ENCODE measurements at places on chromosomes 16 and 17.

- no peak for DNase-seq
These were observed 17.1 kb downstream of the PSKH1 start for GRCh38 chr16:67910158-67910557.

DNA sequence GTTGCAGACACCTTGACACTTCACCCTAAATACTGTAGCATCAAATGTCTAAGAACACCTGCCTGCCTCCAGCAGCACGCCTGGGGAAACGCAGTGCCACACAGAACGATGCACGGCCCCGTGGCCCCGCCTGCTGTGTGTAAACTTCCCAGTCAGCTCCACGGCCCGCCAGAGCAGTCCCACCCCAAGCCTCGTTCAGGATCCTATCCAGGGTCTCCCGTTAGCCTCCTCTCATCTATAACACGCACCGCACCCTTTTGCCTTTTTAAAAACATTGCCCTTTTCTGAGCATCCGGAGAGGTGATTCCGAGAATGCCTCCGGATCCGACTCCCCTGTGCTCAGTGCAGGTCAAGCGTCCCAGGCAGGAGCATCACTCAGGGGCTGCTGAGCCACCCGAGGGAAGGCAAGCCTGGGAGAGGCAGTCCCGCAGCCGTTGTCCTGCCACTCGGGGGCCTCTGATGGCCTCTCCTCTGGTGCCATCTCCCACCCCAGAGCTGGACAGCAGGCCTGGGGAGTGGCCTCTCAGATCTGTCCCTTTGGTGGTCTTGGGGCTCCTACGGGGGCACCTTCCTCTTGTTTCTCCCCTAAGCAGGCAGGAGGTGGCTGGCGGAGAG is 37.9 kb upstream of the SLC38A10 start:
- DNase-seq, result no peak

DNA sequence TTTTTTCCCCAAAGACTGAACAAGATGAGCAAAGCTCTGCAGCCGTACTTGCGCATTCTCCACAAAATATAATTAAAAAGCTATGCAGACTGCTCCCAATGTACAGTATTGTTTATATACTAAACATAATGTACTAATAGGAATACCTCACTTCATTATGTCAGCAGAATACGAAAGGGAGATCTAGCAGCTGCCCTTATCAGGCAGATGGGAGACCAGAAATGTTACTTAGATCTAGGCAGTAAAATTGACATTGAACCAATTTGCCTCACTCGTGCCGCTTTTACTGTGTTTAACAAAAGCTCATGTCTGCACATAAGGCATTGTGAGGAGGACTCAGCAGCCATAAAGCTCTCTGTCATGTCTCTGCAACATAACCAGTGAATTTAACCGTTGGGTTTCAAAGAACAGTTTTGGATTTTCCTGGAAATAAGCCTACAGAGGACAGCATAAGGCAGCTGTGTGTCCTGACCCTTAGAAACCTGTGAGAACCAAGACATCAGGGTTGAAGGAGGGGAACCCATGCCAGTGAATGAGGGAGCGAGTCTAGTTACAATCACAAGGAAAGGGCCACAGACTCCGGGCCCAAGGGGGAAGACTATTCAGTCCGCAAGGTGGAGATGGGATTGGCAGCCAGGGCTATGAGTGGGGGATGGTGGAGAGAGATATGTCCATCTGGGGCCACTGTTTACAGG is 71.4 kb downstream of the GNAO1 start:
- no peak for DNase-seq

- DNase-seq, result no peak
These were observed 40.8 kb downstream of the NT5M start for GRCh38 chr17:17343896-17344506.

- no peak for DNase-seq
These were observed 40.8 kb downstream of the NUP88 start for GRCh38 chr17:5378566-5379207.

DNA sequence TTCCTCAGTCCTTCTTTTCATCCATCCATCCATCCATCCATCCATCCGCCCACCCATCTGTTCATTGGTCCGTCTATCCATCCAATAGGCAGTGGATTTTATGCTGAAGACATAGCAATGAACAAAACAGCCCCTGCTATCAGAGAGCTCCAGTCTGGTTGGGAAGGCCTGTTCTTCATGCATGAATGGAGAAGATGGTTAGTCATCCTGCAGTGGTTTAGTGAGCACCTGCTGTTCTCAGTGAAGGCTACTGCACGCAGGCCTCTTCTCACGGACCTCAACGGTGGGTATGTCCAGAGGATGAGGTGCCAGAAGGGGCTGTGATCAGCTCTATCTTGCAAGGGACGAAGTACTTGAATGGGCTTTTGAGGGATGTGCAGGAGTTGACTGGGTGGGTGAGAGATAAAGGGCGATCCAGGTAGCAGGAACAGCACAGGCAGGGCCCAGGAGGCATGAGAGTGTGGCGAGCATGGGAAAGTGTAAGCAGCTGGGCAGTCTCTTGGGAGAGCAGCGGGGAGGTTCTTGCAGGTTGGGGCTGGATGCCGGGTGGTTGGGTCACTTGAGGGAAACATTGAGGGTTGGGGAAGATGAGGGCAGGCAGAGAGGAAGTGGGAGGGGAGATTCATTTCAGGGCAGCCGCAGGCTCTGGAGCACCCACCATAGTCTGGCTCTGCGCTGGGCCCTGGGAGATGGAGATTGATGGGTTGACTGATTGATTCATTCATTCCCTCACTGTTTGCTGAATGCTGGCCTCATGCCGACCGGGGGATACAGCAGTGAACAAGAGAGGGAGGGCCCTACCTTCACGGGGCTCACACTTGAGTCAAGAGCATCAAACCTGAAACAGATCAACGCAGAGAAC is 115.0 kb upstream of the CIBAR2 start:
- no peak for DNase-seq

DNA sequence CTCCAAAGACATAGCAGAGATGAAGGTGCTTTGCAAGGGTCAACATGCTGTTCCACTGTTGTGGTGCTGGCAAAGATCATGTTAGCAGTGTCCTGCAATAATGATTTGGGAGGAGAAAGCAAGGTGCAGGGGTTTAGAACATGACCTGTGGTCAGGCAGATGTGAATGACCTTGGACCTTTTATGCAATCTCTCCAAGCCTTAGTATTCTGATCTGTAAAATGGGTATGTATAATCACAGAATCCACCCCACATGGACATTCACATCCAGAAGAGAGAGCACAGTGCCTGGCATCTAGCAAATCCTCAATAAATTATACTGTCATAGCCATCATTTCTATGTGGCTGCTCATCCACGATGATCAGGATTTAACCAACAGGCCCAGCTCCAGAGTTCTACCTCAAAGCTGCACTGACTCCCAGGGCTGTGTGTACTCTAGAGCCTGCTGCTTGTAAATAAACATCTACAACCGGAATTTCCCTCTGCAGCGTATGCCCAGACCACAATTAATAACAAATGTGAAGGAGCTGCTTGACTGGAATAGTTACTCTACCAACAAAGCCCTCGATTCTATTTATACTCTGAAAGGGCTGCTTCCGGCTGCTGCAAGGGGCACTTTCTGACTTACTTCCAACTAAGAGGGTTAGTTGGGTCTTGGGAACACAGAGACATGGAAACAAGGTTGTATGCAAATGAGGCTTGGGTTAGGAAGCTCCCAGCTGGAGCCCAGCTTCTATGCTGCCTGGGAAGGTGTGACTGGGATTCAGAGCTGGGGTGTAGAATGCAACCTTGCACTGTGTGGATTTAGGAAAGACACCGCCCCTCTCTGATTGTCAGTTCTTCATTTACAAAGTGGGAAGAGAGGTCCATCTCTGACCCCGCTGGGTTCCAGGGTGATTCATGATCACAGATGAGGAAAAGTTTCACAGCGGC is 265.2 kb downstream of the XYLT1 start:
- DNase-seq, result no peak
